ENCODE measurements at places on chromosomes 3 and 15.

- no peak for DNase-seq
These were observed 3.4 kb upstream of the MGLL start for GRCh38 chr3:127825756-127826155.

GRCh38 chr15:40323953-40324937 is 753 bp downstream of the INAFM2 start:
- DNase-seq, result no peak

DNA sequence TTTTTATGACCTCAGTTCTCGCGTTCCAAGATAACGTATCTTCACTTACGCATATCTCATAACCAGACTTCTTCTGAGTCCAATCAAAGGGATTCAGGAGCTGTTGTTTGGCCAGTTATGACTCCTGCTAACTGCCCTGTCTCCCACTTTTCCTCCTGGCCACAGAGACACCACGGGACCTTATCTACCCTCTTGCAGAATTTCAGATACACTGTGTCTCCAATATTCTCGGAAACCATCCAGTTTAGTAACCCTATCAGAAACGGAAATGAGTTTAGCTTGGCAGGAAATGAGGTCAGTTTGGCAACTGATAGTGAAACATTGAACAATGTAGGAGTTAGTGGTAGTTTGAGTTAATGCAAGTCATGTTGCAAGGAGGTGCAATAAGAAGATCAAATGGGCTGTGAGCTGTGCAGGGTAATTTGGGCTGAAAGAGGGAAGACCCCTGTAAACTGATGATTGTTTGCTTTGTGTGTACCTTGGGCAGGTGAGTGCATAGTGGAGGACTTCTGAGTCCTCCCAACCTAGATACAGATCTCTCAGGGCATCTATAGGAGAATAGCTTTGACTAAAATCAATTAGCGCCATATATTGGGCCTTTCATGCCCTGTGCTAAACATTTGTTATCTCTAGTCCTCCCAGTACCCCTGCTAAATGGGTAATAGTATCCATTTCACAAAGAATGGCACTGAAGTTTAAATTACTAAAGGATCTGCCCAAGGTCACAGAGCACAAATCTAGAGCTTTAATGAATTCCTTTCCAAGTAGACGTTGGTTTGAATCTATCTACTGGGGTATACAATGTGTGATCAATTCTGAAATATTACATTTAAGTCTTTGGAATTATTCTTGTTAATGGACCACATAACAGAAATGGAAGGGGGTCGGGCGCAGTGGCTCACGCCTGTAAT is 41.3 kb upstream of the PIK3CB start:
- no peak for DNase-seq

GRCh38 chr15:61780278-61780980 is 279.8 kb downstream of the VPS13C start:
- DNase-seq, result no peak

GRCh38 chr15:76799760-76800159 is 105.4 kb downstream of the SCAPER start:
- peak; percentile 61 for DNase-seq

DNA sequence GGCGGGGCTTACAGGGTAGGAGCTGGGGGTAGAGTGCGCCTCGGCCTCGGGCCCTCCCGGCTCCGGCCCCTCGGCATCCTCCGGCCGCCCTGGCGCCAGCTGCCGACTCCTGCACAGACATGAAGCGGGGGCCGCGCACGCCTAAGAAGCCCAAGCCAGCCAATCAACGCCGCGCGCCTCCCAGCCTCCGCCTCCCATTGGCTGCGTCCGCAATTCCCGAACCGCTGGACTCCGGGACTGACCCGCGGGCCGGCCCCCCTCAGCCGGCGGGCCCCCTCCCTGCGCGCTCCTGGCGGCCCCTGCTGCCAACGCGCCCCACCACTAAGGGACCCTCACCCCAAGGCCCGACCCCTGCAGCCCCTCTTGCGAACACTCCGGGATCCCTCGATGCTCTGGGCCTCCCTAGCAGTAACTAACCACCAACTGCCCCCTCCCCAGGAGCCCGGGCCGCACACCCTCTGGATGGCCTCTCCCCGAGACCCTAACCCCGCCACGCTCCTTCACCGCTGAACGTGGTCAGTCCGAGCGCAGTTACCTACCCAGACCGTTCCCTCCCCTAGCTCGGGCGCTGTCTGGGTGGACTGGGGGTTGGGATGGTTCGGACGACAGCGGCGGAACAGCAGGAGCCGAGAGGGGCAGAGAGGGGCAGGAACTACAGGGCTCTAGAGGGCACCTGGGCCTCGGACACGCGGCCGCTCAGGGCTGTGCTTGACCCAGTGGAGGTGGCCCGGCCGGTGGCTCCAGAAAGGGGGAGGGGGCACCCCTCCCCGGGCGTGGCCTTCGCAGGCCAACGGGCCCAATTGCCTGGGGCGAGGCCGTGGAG is 5.0 kb downstream of the GATA2 start:
- DNase-seq, result peak; percentile 94

GRCh38 chr3:190533511-190534281 is 19.8 kb downstream of the IL1RAP start:
- peak; percentile 99 for DNase-seq

- no peak for DNase-seq
These were observed 147.5 kb downstream of the NFKBIZ start for GRCh38 chr3:101996832-101997231.

- DNase-seq, result no peak
These were observed 82.9 kb downstream of the FAM43A start for GRCh38 chr3:194768586-194768985.

- DNase-seq, result peak; percentile 78
These were observed 43.2 kb upstream of the UBE2E2 start for GRCh38 chr3:23159929-23160328.

GRCh38 chr15:81184188-81184587 is 12.5 kb upstream of the IL16 start:
- no peak for DNase-seq

DNA sequence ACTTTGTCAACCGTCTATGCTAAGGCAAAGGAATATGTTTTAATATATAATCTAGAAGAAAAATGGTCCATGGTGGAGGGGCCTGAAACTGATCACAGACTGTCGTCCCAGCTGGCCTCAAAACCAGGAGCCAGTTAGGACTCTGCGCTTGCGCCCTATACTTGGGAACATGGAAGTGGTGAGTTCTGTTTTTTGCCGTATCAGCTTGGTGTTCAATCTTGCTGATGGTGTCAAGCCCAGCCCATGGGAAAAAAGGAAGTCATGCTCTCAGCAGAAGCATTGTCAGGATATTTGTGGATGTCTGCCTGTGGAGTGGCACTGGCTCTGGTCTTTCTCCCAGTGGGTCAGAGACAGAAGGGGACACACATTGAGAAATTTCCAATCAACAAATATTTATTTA is 342.0 kb upstream of the CTDSPL start:
- DNase-seq, result no peak

GRCh38 chr3:16767006-16767405 is 117.7 kb upstream of the PLCL2 start:
- DNase-seq, result peak; percentile 6

- no peak for DNase-seq
These were observed 79.4 kb downstream of the ANXA2 start for GRCh38 chr15:60318216-60318867.

- peak; percentile 71 for DNase-seq
These were observed 11.7 kb downstream of the ITGA11 start for GRCh38 chr15:68420186-68420684.

- DNase-seq, result peak; percentile 55
These were observed 30.7 kb downstream of the CLEC3B start for GRCh38 chr3:45056608-45057301.

DNA sequence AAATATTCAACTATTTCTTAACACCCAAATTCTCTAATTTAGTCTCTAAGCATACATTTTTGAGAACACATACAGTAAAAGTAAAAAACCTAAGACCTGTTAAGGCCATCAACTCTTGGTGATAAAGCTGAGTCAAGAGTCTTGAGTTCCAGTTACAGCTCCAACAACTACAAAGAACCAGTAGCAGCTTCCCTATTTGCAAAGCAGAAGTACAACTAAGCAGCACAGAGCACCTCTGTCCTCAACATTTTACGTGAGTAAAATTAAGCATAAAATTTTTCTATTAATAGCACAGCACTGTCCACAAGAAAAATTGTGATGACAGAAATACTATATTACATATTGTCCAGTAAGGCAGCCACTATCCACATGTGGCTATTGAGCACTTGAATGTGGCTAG is 4.4 kb downstream of the PCOLCE2 start:
- DNase-seq, result no peak

- no peak for DNase-seq
These were observed 41.1 kb upstream of the APH1B start for GRCh38 chr15:63236272-63236671.

DNA sequence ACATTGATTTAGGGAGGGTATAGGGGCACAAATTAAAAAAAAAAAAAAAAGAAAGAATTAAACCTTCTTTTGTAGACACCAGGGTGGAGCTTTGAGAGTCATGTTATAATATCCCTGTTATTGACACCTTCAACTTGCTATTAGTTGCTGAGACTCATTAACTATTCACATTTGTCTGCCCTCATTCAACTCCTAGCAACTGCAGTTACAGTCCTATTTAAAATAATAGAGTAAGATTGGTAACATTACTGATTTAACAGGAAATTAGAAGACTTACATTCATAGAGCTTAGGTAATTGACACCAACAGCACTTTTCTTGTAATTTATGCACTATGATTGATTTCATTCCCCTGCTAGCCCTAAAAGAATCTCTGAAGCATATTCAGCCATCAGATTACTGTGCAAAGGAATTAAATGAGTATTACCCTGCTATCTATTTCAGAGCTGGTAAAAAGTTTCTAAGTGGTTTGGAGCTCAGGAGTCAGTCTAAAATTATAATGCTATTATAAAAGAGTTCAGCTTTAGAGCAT is 148.8 kb upstream of the TBL1XR1 start:
- no peak for DNase-seq

DNA sequence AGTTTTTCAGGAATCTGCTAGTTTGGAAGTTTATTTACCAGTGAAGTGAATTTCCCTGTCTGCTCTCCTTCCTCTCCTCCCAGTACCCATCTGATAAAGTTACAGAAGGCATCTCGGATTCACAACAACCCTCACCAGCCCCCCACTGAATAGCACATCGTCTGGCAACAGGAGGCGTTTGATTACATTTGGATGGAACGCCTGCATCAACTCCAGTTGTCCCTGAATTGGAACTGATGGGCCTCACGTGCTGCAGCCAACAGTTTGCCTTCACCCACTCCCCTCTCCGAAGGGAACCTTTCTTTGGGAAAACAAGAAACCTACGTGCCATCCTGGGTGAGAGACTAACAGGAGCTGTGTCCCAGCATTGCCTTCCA is 59.5 kb upstream of the BCL6 start:
- DNase-seq, result no peak

DNA sequence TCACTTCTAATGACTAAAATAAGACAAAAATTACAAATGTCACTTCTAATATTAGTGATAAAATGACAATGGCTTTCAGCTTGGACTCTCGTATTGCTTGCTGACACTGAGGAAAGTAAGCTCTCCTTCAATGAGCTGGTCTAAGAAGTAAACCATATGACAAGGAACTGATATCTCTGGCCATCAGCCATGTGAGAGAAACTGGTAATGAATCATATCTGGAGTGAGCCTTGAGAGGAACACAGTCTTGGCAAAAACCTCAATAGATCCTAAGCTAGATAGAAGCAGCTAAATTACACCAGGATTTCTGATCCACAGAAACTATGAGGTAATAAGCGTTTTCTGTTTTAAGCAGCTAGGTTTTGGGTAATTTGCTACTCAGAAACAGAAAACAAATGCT is 1575.1 kb downstream of the OTOL1 start:
- DNase-seq, result peak; percentile 72

DNA sequence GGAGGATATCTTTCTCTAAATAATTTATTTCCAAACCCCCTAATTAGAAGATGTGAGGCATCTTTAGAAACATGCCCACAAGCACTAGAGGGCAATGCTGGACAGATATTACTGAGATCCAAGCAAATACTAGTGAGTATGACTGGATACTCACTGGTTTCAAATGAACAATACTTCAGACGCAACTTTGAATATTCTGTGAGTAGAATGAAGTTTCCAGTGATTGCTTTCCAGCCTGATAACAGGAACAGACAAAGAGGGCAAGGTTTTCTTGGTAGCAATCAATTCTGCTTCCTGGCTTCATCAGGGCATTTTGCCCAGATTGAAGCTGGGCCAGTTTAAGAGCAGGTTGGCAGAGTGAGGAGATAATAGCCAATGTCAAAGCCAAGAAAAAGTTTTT is 442.6 kb upstream of the PDZRN3 start:
- DNase-seq, result peak; percentile 0

DNA sequence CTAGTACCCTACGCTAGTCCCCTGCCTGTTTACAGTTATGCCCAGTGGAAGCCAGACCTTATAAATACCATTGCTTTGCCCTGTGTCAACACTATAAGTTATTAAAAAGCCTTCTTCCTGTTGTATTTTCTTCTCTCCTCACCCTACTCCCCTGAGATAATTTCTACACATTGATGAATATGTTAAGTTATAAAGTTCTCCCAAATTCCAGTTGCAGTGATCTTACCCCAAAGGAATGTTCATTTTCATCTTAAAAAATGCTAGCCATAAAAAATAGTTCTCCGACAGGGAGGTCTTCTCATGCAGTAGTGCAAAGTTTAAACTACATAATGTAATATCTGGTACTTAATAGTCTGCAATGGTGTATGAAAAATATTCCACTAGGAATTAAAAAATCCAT is 58.6 kb downstream of the MAP2K5 start:
- DNase-seq, result no peak

DNA sequence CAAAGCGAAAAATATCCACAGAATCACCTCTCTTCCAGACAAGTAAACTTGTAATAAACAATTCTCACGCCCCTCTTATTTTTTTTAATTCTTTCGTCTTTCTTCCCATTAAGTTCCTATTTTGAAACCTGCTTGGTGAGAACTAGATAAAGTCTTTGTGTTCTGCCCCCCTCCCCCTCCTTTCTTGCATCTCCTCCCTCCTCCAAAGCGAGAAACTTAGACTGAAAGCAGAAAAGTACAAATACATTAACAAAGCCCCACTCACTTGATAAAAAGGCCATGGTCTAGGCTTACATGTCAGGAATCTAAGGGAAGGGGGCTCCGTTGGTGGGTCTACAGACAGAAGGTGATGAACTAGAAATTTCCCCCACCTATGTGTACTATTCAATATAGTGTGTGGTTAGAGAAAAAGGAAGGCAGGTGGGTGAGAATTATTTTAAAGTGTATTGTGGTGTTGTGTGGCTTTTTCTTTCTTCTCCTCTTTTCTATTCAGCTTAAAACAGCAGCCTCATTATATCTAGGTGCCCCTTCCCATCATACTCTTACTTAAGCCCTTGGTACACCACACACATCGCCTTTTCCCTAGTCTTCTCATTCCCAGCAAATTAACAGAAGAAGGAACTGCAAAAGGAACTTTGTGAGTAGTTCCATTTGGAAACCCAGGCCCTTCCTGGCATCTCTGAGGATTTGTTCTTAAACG is 215.3 kb downstream of the MEIS2 start:
- no peak for DNase-seq

DNA sequence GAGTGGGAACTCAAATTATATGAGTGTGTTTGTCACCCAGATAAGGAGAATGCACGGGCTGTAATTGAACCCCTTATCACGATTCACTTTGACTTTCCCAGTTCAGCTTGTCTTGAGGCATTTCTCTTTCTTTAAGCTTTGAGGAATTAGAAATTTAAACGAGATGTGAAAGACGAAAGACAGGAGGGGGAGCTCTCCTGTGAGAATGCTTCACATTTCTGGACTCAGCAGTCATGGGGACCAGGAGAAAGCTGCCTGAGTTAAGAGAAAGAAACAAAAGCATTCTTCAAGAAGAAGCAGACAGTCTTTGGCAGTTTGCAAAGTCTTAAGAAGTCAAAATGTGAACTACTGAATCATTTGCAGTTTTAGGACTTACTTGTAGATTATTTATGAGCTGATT is 205.6 kb downstream of the NECTIN3 start:
- peak; percentile 45 for DNase-seq

- DNase-seq, result no peak
These were observed 156.6 kb upstream of the RGMA start for GRCh38 chr15:93245661-93246042.

All from M059J (cell line).